ENCODE measurements at places on chromosomes 1 and 21.

DNA sequence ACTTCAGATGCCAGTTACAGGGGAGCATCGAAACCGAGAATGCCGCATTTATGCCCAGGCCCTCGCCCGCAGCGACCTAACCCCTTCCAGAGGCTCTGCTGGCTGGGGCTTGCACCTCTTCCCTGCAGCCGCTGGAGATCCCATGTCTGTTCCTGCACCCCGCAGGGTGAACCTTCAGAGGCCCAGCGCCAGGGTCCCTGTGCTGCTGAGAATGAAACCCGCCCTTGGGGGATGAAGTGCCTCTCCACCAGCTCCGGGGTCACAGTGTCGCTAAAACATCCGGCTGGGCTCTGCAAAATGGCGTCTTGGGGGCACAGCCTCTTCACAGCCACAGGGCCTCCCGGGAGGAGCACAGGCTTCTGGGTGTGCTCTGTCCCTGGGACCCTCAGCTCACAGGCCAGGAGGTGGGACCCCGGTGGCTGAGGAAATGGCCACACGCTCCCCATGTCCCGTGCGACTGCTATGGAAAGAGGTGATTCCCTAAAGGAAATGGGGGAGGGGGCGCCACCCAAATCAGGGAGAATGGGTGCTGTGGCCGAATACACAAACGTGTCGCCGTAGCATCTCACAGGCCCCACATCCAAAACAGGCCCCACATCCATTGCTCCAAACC, 39.9 kb upstream of the TSPEAR start:
- DNase-seq, result no peak

- DNase-seq, result no peak
These were observed 4.9 kb upstream of the ELK4 start for GRCh38 chr1:205636732-205637131.

DNA sequence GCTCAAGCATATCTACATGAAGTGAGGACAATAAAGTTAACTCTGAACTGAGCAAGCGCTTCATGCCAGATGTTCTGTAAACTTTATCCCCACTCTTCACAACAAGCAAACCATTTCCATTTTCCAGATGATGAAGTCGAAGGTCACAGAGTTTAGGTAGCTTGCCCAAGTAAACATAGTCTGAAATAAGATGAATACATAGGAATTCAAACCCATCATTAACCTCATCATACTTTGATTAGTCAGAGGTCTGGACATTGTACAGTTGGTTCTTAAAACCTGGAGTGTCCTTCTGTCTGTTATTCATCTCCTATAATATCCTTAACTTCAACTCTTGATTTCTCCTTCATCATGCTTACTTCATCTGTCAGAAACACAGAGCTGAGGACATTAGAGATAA, 180.3 kb upstream of the C8B start:
- DNase-seq, result no peak

DNA sequence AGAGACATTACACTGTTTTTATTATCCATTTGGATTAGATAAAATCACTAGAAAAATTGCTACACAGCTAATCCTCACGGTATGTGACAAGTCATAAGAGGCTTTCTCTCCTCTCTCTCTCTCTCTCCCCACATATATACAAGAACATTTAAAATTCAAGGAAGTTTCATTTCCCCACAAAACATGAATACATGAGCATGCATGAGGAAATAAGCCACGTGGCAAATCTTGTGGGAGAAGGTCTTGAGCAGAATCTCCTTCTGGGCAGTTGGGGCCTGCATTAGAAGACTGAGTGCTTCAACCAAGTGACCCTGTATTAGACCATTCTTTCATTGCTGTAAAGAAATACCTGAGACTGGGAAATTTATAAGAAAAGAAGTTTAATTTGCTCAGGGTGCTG, 1313.1 kb downstream of the MRPL39 start:
- no peak for DNase-seq

- DNase-seq, result no peak
These were observed 272.5 kb upstream of the LRRC7 start for GRCh38 chr1:69295265-69295664.

DNA sequence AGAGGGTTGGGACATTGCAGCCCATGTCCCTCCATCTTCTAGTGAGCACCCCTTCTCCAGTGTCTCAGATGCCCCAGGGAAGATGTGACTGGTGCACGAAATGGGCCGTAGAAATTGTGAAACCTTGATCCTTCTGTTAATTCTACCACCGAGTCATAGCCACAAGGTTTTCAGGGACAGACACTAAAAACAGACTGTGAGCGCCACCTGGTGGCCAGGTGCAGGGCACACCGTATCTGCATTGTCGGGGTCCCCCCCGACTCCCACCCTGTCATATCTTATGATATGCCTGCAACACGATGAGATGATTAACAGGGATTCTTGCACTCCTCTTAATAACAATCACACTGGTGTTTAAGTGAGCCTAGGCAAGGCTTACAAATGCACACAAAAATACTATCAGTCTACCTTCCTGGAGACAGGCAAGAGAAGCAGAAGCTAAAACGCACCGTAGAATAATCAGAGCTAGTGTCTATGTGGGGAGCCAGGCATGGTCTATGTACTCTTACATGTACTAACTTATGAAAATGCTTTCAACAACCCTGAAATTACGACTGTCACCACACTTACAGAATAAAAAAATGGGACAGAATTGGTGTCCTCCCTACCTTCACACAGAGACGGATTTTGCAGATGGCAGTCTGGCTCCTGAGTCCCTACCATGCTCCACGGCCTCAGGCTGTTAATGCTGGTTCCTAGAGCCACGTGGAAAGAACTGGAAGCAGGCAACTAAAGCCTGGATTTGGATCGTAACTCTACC, 57.9 kb downstream of the FHAD1 start:
- peak; percentile 39 for DNase-seq

- DNase-seq, result no peak
These were observed 180.4 kb downstream of the SLC44A5 start for GRCh38 chr1:75430526-75430925.

DNA sequence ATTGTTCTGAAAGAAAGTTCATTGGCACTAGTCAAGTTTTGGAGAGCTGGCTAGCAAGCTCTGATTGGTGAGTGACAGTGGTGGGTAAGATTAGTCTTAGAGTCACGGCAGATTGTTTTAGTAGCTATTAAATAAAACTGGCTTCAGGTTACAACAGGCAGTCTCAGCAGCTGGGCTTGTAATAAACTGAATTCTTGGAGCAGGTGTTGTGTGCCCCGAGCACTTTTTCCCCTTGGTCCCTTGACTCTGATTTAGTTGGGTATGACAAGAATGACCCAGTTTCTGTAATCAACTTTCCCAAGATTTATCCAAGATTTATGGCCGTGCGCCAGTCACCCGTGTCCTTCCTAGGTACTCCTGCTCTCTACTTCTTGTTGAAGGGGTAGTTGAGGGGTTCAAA, 40.2 kb downstream of the TBCE start:
- DNase-seq, result no peak

GRCh38 chr21:44402323-44403105, 49.1 kb downstream of the TRPM2 start:
- DNase-seq, result no peak

GRCh38 chr1:206708058-206708457, 23.4 kb downstream of the MAPKAPK2 start:
- no peak for DNase-seq

DNA sequence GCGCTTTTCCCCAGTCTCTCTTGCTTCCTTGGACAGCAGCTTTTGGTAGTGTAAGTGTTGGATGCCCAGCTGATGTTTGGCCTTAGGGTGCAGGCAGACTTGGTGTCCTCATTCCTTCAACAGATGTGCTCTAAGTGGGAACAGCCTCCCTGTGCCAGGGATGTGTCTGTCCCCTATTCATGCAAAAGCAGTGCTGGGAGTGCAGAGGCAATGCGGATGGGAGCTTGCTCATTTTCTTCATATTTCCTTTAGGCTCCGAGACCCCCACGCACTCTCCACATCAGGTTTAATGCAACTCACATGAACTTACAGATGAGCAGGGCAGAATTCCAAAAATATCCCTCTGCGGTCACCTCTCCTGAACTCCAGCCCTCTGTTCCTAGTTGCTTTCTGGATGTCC, 96.1 kb downstream of the IER5 start:
- DNase-seq, result no peak

- no peak for DNase-seq
These were observed 748.8 kb upstream of the NCAM2 start for GRCh38 chr21:20249401-20249800.

DNA sequence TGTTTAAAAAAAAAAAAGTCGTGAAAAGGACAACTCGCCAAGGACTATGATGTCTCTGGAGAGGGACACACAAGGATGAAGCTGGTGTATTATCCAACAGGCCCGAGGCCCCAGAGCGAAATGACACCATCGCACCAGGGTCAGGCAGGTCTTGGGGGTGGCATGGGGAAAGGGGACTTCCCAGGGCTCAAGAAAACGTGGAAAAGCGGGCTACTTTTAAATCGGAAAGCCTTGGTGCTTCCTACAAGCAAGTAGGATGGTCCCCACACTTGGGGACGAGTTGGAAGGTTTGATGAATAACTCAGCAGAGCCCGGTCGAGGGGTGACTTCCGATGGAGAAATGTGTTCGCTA, 505 bp upstream of the GNPAT start:
- no peak for DNase-seq

- DNase-seq, result peak; percentile 22
These were observed 500 bp upstream of the PEA15 start for GRCh38 chr1:160204526-160205241.

DNA sequence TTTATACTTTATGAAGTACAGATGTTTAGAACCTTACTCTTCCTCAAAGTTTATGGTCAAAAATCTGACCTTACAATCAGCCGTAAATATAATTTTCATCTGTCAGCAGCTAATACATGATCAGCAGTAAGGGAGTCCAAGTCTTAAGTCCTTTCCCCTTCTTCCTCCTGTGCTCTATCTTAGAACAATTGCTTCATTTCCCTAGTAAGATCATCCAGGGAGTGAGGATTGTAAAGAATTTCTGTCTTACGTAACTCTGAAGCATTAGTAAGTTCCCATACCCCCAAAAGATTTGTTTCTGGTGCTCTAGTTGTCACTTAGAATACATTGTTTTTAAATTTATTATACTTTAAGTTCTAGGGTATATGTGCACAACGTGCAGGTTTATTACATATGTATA, 2.1 kb downstream of the SETDB1 start:
- DNase-seq, result no peak

DNA sequence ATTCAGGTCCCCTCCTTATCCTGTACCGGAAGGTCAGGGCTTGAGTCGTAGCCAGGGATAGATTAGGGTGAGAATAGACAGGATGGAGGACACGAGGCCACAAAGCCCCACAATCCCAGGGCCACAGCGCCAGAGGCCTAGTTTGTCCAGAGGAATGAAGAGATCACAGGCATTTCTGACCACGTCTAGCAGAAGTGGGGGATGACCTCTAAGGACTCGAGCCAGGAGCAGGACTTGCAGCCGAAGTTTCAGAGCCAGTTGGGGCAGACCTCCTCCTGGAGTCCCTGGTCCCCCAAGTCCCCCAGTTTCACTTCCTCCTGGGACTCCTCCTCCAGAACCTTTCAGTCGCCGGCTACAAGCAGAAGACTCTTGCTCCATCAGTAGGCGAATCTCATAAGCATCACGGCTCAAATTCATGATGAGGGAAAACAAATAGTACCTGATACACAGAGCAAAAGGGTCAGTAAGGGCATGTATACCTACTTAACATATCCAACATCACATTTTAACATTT, 2.3 kb upstream of the ITGA10 start:
- no peak for DNase-seq

- peak; percentile 54 for DNase-seq
These were observed 636 bp downstream of the VAMP4 start for GRCh38 chr1:171740987-171741871.

GRCh38 chr21:32070676-32071330, 198.0 kb downstream of the HUNK start:
- DNase-seq, result no peak
